ENCODE measurements at places on chromosomes 12 and 14.
A peak's percentile ranks its signal among the peaks of the same experiment; 100 is the strongest.

GRCh38 chr14:22456998-22457594 lies 131.9 kb downstream of the DAD1 start:
- DNase-seq, result no peak

GRCh38 chr14:100303925-100304324 lies 2.3 kb downstream of the SLC25A29 start:
- DNase-seq, result no peak

GRCh38 chr12:32139064-32139421 lies 32.4 kb downstream of the BICD1 start:
- DNase-seq, result no peak

DNA sequence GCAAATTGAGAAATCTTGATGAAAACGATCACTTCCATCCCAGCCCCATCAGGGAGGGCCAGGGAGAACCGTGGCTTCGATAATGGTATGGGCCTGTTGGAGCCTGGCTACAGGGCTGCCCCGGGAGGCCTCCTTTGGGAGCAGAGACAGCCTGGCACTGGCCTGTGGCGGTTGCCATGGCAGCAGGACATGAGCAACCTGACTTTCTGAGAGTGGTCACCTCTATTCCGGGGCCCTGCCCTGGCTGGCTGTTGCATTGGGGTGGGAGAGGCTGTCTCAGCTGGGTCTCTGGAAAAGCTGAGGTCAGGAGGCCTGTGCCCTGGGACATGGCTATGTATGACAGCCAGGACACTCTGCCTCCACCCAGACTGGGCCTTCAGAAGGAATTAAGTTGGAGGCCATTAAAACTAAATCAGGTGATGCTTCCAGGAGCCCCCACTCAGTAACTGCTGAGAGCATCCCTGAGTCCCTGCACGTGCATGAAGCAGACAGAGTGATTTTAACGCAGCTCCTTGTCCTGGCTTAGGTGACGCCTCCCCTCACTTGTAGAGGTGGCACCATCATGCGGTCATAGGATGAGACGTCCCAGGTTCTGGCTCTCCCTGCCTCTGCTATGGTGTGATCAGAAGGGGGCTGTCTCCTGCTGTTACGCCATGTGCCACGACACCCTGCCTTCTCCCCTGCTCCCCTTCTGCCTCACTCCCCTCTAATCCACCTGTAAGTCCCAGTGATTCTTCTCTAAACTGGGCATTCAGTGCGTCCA lies 126.3 kb downstream of the SLC25A47 start:
- DNase-seq, result peak; percentile 31

DNA sequence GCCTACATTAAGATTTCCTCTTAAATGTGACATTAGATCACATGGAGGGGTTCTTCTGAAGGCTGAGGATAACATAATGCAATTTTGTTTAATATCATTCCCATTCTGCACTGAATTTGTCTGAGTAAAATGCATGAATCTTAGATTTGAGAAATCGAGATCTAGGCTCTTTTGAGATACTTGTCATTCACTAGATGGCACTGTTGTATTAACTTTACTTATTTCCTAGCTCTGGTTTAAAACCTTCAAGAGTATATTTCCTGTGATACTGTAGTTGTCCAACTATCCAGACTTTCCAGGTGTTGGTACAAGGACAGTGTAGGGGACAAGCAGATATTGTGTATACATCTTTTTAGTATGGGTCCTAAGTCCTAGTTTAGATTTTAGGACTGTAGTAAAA lies 91.7 kb upstream of the SEL1L start:
- DNase-seq, result no peak

Data from H9 (cell line).